Activated T-cell treated with anti-CD3 and anti-CD28 coated beads, Interleukin-2, amount 50 U/mL, for 48 hours (primary cell): ENCODE measurements at places on chromosomes 5 and 9.

- DNase-seq, result no peak
Measured at GRCh38 chr5:100519075-100519474, 16.1 kb upstream of the FAM174A start.

- DNase-seq, result no peak
Measured at GRCh38 chr5:125011014-125011413, 264.6 kb upstream of the ZNF608 start.

- no peak for DNase-seq
Measured at GRCh38 chr9:60546406-60546805, 367.8 kb upstream of the SPATA31A5 start.

DNA sequence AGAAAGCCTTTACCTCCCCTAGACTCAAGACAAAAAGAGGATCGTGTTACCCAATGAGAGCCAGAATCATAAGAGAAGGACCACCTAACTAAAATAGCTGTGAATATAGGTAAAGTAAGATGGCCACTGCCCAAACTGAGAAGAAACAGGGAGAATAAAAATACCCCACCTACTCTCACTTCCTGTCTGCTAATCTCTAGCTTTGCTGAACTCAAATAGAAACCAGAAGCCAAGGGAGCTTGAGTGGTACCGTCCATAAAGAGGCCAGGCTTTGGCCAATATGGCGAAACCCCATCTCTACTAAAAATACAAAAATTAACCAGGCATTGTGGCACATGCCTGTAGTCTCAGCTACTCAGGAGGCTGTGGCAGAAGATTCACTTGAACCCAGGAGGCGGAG, 123.0 kb upstream of the FST start:
- DNase-seq, result no peak

- DNase-seq, result no peak
Measured at GRCh38 chr5:31561946-31562345, 29.8 kb downstream of the C5orf22 start.

GRCh38 chr5:35908228-35908627, 30.2 kb downstream of the CAPSL start:
- DNase-seq, result no peak

DNA sequence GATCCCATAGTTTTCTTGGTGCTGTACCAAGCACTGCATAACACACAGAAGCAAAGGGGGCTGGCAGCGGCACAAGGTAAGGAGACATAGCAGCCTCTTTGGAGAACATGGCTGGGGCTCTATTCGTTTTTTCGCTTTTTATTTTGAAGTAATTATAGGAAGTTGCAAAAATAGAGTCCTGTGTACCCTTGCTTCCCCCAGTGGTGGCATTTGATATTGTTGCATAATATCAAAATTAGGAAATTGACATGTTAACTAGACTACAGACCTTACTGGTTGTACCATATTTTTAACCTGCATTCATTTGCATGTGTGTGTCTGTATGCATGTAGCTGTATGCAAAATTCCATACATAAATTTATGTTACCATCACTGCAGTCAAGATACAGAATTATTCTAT, 6.6 kb upstream of the UBQLN1 start:
- no peak for DNase-seq

DNA sequence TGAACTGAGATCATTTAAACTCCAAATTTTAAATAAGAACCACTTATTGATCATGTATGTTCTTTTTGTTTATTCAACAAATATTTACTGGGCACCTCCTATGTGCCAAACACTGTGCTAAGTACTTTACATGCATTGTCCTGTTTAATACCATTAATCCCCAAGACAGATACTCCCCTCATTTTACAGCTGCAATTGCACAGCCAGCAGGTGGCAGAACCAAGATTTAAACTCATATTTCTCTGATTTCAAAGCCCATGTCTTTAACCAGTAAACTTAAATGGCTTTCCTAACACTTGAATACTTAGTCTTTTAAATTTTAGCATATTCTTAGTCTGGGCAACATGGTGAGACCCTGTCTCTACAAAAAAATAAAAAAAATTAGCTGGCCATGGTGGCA, 43.4 kb upstream of the KIAA1958 start:
- DNase-seq, result no peak

GRCh38 chr5:136772491-136772890, 407.1 kb upstream of the TRPC7 start:
- DNase-seq, result no peak

GRCh38 chr9:14179449-14179848, 134.5 kb downstream of the NFIB start:
- no peak for DNase-seq

GRCh38 chr5:15682566-15682965, 182.6 kb downstream of the FBXL7 start:
- no peak for DNase-seq

DNA sequence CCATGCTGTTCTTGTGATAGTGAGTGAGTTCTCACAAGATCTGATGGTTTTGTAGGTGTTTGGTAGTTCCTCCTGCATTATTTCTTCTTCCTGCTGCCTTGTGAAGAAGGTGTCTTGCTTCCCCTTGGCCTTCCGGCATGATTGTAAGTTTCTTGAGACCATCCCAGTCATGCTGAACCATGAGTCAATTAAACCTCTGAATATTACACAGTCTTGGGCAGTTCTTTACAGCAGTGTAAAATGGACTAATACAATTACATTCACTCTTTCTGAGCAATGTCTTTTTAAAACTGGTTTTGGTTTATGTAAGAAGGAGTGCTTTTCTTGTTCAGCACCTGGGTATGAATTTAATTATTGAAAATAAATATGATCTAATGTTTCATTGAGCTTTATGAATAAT, 50.7 kb upstream of the ARRDC3 start:
- DNase-seq, result no peak

- DNase-seq, result peak; percentile 53
Measured at GRCh38 chr9:129626625-129627284, 792 bp downstream of the NTMT1 start.

DNA sequence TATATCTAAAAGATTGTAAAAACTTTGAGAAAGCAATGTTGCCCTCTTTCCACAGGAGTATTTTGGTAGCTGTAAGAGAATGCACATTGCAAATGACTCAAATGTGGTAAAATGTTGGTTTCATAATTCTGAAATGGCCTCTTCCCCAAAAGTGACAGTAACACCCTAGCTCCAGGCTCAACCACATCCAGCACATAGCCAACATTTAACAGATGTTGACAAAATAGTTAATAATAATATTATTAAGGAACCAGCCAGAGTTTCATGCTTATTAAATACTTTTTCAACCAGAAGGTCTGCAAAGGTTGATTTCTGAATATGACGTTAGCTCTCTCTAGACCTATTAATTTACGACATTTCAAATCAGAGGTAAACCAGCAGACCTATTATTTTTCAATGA, 1.3 kb downstream of the ANXA1 start:
- DNase-seq, result no peak

GRCh38 chr5:92916036-92916435, 665.0 kb downstream of the NR2F1-AS1 start:
- DNase-seq, result no peak

DNA sequence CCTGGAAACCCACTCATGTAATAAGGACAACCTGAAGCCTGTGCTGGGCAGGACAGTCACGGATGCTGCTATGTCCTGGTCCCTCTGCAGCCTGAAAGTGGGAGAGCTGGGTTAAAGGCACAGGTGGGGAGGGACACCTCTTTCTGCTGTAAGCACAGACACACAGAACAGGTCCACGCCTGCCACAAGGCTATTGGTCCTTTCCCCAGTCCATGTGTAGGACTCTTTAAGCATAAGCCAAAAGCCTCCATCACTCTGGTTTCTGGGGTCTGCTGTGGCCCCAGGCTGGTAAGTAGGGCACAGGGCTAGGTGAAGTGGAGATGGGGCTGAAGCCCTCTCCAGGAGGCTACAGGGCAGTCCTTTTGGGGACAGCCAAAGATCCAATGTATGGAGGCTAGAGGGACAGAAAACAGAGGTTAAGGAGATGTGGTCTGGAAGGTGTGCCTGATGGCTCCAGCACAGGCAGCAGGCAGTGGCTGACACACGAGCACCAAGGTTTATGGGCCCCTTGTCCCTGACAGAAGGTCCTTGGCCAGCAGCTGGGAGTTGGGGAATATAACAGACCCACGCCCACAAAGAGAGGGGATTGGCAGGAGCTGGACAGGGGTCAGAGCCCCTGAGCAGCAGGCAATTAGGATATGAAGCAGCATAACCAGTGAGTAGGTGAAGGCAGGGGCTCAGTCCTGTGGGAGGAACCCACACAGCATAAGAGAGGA, 203.6 kb upstream of the MVB12B start:
- no peak for DNase-seq

DNA sequence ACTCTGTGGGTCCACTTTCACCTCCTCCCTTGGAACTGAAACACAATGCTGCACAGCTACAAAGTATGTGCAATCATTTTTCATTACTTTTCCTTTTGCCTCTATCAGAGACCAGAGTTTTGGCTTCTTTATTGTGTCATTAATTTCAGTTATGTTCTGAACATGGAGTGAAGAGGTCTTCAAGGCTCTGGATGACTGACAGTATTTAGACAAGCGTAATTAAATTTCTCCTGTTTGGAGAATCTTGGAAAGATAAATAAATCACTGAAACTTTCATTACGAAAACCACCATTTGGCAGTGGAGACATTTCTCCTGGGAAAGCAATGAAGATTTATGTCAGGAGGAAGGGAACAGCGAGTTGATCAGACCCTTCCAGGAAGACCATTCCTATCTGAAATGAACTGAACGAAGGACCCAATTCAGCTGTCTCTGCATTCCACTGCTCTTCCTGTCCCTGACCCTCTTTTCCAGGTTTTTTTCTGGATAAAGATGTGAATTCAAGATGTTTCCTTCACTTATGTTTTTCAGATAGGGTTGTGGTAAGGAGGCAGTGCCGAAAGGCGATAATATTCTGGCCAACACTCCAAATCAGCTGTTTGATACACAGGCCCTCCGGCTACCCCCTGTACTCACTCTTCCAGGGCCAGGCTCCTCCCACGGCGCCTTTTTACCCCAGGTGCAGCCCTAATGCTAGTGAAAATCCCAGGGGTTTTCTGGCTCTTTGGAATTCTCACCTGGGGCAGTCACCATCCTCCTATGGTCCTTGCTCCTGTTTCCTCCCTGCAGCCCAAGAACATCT, 77.2 kb upstream of the OSMR start:
- no peak for DNase-seq

DNA sequence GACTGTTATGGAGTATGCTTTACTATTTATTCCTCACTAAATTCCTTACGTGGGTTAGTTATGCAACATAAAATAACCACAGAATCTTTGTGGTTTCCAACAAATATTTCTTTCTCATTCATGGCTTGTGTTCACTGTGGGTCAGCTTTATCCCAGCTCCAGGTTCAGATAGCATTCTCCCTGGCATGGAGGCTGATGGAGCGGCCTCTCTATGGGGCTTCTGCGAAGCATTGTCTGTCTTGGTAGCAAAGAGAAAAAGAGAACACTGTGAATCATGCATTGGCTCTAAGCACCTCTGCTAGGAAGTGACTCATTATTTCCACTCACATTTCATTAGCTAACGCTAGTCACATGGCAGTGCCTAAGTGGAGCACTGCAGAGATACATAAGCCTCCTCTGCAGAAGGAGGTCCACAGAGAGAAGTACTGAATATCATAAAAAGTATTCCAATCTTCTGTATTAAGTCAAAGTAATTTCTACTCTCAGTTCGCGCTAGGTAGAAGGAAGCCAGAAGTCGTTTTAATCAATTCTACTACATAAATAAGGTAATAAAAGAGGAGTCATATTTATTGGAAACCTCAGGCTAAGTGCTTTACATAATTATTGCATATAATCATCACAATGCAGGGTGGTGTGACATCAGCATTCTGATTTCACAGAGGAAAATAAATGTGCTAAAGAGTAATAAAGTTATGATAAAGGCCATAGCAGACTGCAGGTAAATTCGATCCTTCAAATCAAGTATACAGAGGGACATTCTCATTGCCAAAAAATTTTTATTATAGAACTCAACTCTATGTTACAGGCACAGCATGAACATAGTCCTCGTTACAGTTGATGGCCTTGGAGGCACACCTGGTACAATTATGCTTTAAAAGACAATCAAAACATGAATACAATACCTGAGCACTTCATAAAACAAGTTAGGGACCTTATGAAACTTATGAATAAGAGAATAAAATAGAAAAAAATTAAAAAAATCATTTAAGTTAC, 531.1 kb downstream of the CETN3 start:
- no peak for DNase-seq

DNA sequence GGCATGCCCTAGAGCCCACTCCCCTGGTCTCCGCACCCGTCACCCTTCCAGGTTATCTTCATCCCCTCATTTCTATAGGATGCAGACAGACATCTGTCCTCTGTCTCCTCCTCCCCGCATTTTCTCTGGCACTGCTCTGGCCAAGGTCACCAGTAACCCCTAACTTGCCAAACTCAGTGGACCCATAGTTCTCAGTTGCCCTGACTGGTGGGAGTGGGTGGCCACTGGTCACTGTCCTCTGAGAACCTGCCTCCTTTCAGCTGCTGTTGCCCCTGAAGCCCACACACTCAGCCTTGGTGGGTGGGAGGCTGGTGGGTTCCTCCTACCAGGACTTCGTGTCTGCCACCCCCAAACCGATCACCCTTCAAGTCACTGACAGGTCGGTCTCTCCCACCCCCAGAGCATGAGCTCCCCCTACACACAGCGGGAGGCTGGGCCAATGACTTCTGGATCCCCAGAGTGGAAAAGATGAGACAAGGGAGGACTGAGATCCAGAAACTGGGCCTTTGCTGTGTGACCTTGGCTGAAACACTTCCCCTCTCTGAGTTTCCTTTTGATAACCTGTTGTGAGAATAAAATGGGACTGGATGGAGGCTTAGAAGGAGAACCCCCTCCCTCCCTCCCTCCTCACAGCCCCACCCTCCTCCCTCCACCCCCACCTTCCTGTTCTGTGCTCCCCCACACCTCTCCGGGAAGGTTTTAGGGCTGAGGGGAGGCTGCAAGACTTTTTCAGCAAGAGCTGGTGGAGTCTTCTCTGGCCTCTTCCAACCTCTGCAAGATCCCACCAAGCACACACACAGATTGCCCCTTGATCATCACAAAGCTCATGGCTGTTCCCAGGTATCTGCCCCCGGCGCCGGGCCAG, 2.4 kb upstream of the DBN1 start:
- DNase-seq, result no peak

GRCh38 chr9:118336250-118336942, 632.2 kb downstream of the TLR4 start:
- DNase-seq, result no peak

- DNase-seq, result no peak
Measured at GRCh38 chr9:91693226-91693625, 256.8 kb downstream of the ROR2 start.

GRCh38 chr5:89255845-89256463, 373.0 kb upstream of the MEF2C start:
- DNase-seq, result no peak

- no peak for DNase-seq
Measured at GRCh38 chr9:2320114-2320513, 301.5 kb upstream of the VLDLR start.

DNA sequence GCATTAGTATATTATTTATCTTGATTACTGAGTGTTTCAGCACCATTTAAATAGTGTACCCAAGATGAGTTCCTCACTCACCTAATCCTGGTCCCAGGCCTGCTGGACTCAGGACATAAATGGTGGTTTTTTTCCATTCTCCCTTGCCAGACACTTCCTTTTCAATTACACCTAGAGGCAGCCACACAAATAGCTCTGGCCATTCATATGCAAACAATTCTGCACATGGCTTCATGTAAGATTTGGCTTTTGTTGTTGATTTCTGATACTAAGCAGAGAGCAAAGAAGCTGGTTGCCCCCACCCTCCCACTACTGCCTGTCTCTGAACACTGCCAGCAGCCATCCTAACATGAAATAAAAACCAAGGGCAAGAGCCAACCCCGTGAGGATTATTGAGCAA, 180.4 kb downstream of the SEMA5A start:
- no peak for DNase-seq
